ENCODE measurements at places on chromosomes 3 and 15.

DNA sequence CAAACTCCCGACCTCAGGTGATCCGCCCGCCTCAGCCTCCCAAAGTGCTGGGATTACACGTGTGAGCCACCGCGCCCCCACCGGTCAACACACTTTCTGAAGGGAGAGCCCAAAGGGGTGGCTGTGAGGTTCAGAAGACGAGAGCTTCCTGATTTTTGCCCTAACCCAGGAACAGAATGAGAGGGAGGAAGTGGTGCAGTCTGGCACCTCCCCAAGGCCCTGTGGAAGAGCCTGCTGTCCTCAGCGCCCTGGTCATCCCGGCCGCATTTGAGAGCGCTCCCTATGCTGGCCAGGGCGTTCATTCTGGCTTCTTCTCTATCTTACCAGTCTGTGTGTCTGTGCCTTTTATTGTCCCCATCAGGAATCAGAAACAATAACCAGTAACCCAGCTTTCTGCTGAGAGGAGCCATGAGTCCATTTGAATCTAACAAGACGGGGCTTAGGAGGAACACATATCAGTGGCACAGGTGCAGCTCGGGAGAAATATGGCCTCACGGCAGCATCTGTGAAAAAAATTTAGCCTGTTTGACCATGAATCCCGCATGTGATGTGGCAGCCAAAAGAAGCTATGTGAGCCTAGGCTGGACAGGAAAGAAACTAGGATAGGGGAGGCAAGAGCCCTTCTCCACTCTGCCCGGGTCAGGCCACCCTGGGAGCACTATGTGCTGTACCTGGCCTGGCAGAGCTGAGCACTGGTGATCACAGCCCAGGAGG, 12.9 kb downstream of the BDH1 start:
- peaks cover 32% of the 10 kb centered on the region for H3K4me1 ChIP-seq
- no peak for DNase-seq
- H3K4me3 ChIP-seq = no peak overlapping the region
- no peak overlapping the region for H3K27ac ChIP-seq
- no peaks in the 10 kb centered on the region for H3K27me3 ChIP-seq

GRCh38 chr3:118587037-118587741, 447.5 kb downstream of the IGSF11 start:
- no peaks in the 10 kb centered on the region for H3K36me3 ChIP-seq
- no peaks in the 10 kb centered on the region for H3K27me3 ChIP-seq
- H3K4me1 ChIP-seq = no peaks in the 10 kb centered on the region
- no peak overlapping the region for H3K4me3 ChIP-seq
- DNase-seq = no peak
- H3K27ac ChIP-seq = no peak overlapping the region

GRCh38 chr15:91465696-91466095, 365.6 kb downstream of the SV2B start:
- peak; percentile 70 for DNase-seq
- no peaks in the 10 kb centered on the region for H3K36me3 ChIP-seq
- H3K4me3 ChIP-seq = no peak overlapping the region
- no peaks in the 10 kb centered on the region for H3K27me3 ChIP-seq
- peaks cover 8% of the 10 kb centered on the region for H3K4me1 ChIP-seq

- peak overlapping the region; percentile 39 for H3K27ac ChIP-seq
- H3K36me3 ChIP-seq = no peaks in the 10 kb centered on the region
- no peak overlapping the region for H3K4me3 ChIP-seq
- H3K27me3 ChIP-seq = no peaks in the 10 kb centered on the region
- DNase-seq = peak; percentile 86
- H3K4me1 ChIP-seq = peaks cover 4% of the 10 kb centered on the region
Observed at GRCh38 chr3:193829781-193830180, 236.8 kb downstream of the OPA1 start.

GRCh38 chr15:99412082-99412481, 153.7 kb upstream of the MEF2A start:
- H3K4me1 ChIP-seq = peaks cover 19% of the 10 kb centered on the region
- H3K4me3 ChIP-seq = no peak overlapping the region
- no peaks in the 10 kb centered on the region for H3K27me3 ChIP-seq
- no peaks in the 10 kb centered on the region for H3K36me3 ChIP-seq
- DNase-seq = no peak

All from stomach (tissue), 19 donors.